Vagina (tissue), 2 donors: ENCODE measurements at places on chromosomes 13 and 19. TPM values are rescaled to one million over a fixed set of nuclear protein-coding genes. Genes with fewer than 3 reads are reported as not detected.

DNA sequence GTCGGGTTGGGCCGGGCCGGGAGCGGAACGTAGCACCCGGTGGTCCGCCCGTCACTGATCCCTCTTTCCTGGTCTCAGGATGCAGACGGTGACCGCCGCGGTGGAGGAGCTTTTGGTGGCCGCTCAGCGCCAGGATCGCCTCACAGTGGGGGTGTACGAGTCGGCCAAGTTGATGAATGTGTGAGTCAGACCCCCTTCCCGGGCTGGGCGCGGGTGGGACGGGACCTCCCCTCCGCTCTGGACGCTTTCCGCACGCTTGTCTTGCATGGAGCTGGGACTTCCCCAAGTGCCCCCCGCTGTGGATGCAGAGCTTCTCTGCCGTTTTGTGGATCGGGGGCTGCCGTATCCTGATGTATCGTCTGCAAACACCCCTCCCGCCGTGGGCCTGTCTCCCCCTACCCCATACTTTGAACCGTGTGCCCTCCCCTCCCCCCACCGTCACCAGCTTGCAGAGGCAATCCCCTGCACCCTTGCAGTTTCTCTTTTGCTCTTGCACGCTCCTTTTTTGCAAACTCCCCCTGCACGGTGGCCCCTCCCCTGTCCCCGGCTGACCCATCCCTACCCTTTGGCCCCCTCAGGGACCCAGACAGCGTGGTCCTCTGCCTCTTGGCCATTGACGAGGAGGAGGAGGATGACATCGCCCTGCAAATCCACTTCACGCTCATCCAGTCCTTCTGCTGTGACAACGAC lies 669 bp downstream of the GADD45B start:
- no peak for DNase-seq
- no peaks in the 10 kb centered on the region for H3K36me3 ChIP-seq
- H3K4me3 ChIP-seq = peak overlapping the region; percentile 98
- peak overlapping the region; percentile 85 for H3K27ac ChIP-seq
- no peaks in the 10 kb centered on the region for H3K27me3 ChIP-seq
- peaks cover 41% of the 10 kb centered on the region for H3K4me1 ChIP-seq

GRCh38 chr13:110680852-110681251 lies 25.1 kb downstream of the CARS2 start:
- H3K36me3 ChIP-seq = peaks cover 57% of the 10 kb centered on the region
- DNase-seq = no peak
- H3K27ac ChIP-seq = no peak overlapping the region
- H3K27me3 ChIP-seq = no peaks in the 10 kb centered on the region
- peaks cover 6% of the 10 kb centered on the region for H3K4me1 ChIP-seq

INAFM1 gene
- 18.9 TPM for total RNA-seq

- H3K4me3 ChIP-seq = peak overlapping the region; percentile 43
- peaks cover 30% of the 10 kb centered on the region for H3K4me1 ChIP-seq
- no peaks in the 10 kb centered on the region for H3K27me3 ChIP-seq
- no peak for DNase-seq
- H3K27ac ChIP-seq = peak overlapping the region; percentile 98
Measured at GRCh38 chr13:33543631-33544265, 258.2 kb upstream of the STARD13 start.

GRCh38 chr19:4878491-4878968 lies 11.1 kb upstream of the PLIN3 start:
- no peaks in the 10 kb centered on the region for H3K36me3 ChIP-seq
- no peak overlapping the region for H3K27ac ChIP-seq
- peaks cover 12% of the 10 kb centered on the region for H3K4me1 ChIP-seq
- H3K4me3 ChIP-seq = no peak overlapping the region
- DNase-seq = no peak

DNA sequence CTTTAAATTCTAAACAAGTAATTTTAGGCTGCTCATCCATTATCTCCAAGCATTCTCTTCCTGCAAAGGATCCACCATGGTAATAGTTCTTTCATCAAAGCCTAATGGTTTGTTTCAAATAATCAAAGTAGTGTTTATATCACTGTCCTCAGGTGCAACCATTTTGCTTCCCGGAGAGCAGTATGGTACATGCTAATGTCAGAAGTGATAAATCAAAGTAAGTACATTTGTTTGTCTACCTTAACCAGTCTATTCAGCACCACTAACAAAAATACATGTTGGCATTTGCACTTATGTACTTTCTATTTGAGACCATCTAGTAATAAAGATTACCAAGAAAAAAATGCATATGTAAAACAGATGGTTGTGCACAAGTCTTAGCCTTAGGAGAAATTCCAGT lies 37.5 kb downstream of the DACH1 start:
- no peak for DNase-seq
- no peak overlapping the region for H3K4me3 ChIP-seq
- H3K27ac ChIP-seq = no peak overlapping the region

DNA sequence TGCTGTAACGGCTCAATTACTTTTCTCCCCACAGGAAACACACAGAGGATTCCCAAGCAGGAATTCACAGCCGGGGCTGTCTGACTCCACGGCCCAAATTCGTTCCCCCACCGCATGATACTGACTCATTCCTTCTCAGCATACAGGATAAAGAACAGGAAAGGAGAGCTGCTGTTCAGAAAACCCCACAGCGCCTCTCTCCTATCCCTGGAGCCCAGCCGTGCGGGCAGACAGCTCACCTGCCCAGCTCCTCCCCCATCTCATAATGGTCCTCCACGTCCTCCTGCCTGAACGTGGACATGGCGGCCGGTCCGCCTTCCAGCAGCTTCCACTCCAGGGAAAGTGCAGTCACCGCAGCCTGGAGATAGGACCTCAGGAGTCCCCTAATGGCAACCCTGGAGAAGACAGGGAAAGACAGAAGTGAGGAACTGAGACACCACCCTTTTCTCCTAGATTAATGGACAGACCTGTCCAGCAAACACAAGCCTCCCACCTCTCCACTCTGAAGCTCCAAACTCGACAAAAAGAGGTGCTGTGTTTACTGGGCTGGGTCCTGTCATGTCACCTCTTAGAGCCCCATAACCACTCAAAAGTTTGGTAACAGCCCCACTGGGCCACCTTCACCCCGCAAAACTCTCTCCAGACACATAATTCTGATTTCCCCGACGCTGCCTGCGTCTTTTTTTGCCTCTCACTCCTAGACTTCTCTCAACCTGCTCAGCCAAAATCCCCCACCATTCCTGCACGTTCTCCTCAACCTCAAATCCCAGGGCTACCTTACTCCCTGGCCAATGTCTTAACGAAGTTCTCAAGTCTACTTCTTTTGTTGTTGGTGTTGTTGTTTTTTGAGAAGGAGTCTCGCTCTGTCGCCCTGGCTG lies 1.2 kb downstream of the DAPK3 start:
- H3K36me3 ChIP-seq = peaks cover 28% of the 10 kb centered on the region
- peak overlapping the region; percentile 99 for H3K4me3 ChIP-seq
- peak overlapping the region; percentile 99 for H3K27ac ChIP-seq
- DNase-seq = no peak
- peaks cover 54% of the 10 kb centered on the region for H3K4me1 ChIP-seq

PNPLA6 gene
- total RNA-seq = 47.4 TPM

TMEM150B gene
- total RNA-seq = not detected

GRCh38 chr13:107450431-107450830 lies 764.9 kb downstream of the LIG4 start:
- H3K27me3 ChIP-seq = no peaks in the 10 kb centered on the region
- no peaks in the 10 kb centered on the region for H3K4me1 ChIP-seq
- H3K4me3 ChIP-seq = no peak overlapping the region
- no peak for DNase-seq
- H3K27ac ChIP-seq = no peak overlapping the region
- H3K36me3 ChIP-seq = no peaks in the 10 kb centered on the region

- no peak overlapping the region for H3K4me3 ChIP-seq
- no peak for DNase-seq
- no peaks in the 10 kb centered on the region for H3K27me3 ChIP-seq
- H3K27ac ChIP-seq = no peak overlapping the region
Measured at GRCh38 chr13:99414048-99414995, 87.0 kb upstream of the TM9SF2 start.
